ENCODE measurements at places on chromosomes 7 and 10.

- no peak for DNase-seq
Observed at GRCh38 chr10:56319386-56319785, 41.7 kb downstream of the ZWINT start.

GRCh38 chr7:22670422-22670815, 56.6 kb upstream of the IL6 start:
- no peak for DNase-seq

- no peak for DNase-seq
Observed at GRCh38 chr7:151924001-151924400, 32.2 kb upstream of the GALNTL5 start.

DNA sequence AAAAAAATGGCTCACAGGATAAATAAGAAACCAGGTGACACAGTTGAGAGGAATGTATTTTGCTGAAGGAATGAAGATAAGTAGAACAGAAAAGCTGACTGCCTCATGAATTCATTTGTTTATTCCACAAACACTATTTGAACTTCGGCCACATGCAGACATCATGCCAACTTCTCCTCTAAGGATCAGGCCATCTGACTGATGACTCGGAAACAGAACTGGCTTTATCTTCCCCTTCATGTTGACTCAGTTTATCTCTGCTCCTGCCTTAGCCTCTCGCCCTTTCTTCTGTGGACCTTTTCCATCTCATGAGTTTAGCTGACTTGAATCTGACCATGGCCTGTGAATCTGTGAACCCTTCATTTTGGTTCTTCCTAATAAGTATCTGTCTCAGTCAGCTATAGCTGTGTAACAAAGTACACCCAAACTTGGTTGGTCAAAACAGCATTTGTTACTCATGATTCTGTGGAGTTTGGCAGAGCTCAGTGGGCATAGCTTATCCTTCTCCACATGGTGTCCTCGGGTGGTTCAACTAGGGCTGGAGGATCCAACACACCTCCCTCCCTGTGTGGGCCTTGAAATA, 44.0 kb upstream of the GRID1 start:
- DNase-seq: peak; percentile 9

- DNase-seq: no peak
Observed at GRCh38 chr7:135942614-135943013, 34.5 kb downstream of the MTPN start.

DNA sequence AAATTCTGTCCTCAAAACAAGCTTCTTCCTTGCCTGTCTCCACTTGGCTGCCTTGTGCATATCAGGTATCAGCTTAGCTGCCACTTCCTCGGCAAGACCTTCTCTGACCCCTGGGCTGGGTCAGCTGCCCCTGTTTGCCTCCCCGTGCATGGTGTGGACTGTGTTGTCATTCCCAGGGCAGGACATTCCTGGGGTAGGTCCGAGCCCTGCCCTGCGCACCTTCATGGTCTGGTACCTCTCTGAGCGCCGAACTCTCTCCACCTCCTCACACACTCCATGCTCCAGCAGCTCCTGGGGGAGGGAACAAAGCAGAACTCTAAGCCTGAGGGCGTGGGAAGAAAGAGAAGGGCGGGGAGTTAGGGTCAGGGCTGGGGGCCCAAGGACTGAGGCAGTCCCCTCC, 3.8 kb downstream of the POLM start:
- DNase-seq: no peak

GRCh38 chr10:126966938-126967337, 61.7 kb downstream of the DOCK1 start:
- no peak for DNase-seq

- DNase-seq: no peak
Observed at GRCh38 chr10:5560817-5561703, 36.3 kb downstream of the CALML3 start.

GRCh38 chr10:61081301-61081700, 137.3 kb upstream of the RHOBTB1 start:
- no peak for DNase-seq

- DNase-seq: no peak
Observed at GRCh38 chr10:88953662-88954061, 1.1 kb upstream of the ACTA2 start.

GRCh38 chr7:106082087-106082854, 29.8 kb downstream of the SYPL1 start:
- no peak for DNase-seq

- DNase-seq: no peak
Observed at GRCh38 chr10:86953747-86954680, 3.4 kb downstream of the MMRN2 start.

DNA sequence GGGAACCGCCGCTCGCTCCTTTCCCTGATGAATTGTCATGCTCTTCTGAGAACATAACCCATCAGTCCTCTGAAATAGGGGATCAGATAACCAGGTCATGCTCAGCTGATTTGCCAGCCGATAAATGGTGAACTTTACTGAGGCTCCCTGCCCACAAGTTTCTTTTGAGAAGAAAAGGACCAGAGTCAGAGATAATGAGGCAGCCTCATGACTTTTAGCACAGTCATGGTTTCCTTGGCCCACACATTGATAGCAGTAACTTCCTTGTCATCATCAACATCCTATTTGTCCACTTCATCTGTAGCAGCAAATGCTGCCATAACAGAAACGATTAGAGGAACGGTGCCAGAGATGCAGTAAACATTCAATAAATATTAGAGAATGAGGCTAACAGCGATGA, 509.0 kb downstream of the GATA3 start:
- no peak for DNase-seq

- no peak for DNase-seq
Observed at GRCh38 chr10:114373631-114374030, 30.7 kb downstream of the AFAP1L2 start.

DNA sequence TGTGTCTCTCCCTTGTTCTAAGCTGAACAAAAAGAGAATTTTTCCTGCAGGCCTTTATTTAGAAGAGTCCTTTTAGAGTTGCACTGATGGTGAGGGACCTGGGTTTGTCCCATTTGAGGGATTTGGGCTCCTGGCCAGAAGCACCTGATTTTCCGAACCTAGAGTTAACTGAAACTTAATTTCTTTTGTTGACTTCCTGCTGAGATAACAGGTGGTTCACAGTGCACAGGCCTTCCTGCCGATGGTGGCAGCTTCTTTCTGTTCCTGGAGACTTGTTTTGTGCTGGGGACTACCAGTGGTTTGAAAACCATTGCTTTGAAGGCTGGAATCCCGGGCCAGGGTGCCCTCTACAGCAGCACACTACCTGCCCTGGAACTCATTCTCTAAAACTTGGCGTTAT, 99.2 kb downstream of the SUGCT start:
- DNase-seq: no peak

GRCh38 chr7:41969561-41970105, 266.7 kb upstream of the INHBA start:
- no peak for DNase-seq

GRCh38 chr10:125865120-125865519, 16.0 kb downstream of the DHX32 start:
- DNase-seq: no peak

DNA sequence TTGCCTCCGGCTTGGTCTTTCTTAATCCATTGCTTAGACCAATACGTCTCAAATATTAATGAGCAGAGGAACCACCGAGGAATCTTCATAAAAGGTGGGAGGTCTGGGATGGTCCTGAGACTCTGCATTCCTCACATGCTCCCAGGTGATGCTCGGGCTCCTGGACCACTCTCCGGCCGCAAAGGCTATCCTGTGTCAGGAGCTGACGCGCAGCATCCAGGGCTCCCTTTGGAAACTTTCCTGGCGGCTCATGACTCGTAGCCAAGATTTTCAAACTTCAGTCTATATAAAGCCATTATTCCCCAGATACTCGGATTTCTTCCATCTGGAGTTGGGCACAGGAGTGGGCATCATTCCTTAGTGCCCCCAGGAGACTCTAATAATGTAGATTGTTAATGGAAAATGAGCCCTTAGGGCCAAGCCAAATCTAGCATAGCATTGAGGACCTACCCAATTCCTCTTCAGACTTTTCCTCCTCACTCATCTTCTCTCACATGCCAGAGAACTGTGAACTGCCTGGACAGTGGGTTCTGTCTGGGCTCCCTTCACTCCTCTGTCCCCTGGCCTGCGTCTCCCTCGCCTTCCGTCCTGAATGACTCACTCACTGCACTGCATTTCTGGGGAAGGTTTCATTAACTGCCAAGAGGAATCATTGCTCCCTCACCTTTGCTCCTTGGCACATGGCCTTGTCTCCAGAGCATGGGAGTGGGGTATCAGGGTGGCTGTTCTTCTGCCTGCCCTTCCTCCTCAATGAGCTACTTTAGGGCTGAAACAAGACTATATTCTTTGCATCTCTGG, 89.3 kb downstream of the MKI67 start:
- peak; percentile 25 for DNase-seq

GRCh38 chr10:15037691-15038090, 6.1 kb upstream of the OLAH start:
- DNase-seq: no peak

- no peak for DNase-seq
Observed at GRCh38 chr10:100886521-100886920, 26.2 kb upstream of the SLF2 start.

GRCh38 chr10:76990561-76990960, 647.0 kb downstream of the KCNMA1 start:
- no peak for DNase-seq

DNA sequence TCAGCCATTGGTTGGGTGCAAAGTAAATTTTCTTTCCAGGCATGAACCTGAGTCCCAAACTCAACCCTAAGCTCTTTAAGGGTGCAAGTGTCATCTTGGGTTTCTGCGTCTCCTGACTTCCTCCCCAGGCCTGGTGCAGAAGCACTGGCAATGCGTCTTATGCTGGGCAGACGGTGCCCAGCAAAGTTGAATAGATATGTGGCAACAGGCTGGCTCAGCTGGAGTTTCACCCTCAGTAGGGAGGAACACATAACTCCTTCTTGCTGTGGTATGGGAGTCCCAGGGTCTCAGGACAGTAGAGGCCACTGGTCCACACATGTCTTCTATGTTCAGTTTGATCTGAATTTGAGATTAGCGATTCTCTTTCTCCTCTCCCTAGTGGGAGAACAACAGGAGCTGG, 181.3 kb downstream of the RPS24 start:
- DNase-seq: no peak

DNA sequence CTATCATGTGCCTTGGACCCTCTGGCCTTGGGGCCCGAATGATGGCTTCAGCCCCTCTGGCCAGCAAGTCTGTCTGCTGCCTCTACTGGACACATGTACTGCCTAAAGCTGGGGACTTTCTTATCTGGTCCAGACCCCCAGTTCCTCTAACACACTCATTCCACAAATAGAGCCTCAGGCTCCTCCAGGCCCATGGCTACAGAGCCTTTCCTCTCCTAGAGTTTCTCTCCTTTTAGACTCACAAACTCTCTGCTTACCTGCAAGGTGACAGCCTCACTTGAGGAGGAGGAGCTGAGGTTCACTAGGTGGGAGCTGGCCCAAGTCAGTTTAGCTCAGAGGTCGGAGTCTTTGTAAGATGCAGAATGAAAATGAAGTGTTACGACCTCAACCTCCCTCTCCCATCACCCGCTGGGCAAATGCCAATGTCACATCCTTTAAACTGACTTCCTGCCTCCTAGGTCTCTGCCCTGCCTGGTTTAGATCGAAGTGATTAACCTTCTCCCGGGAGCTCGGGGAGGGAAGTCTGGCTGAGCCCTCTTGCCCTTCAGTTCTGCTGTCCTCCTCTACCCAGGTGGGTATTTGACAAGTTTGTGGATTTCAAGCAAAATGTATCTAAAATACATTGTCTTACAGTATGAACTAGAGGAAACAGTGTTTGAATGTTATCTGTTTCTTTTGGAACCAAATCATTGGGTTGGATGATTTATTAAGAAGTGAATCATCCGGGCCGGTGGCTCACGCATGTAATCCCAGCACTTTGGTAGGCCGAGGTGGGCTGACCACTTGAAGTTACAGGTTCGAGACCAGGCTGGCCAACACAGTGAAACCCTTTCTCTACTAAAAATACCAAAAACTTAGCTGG, 71.9 kb upstream of the TNS3 start:
- peak; percentile 87 for DNase-seq

DNA sequence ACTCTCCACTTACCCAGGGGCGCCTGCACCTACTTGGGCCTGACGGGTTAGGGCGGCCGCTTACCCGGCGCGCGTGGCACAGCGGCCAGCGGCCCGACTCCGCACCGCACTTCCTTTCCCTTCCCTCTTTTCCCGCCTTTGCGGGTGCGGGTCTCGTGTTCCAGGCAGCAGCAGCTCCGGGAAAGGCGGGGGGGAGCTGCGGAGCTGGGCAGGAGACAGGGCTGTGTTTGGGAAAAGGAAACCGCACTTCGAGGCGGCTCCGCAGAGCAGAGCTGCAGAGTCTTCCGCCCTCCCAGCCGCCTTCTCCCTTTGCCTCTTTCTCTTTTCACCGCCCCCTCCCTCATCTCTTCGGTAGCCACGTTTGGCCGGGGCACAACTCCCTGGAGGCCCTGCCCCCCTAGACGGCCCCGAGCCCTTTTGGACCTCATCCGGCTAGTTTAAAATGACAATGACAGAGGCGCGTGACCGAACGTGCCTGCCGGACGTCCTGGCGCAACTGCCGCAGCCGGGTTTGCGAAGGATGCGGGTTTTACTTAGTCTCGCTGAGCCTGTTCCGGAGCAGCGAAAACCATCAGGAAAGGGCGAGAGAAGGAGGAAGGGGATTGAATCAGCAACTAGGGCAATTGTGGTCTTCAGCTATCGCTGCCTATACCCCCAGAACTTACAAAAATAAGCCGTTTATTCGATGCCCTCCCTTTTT, 7.9 kb upstream of the PAX2 start:
- DNase-seq: no peak

DNA sequence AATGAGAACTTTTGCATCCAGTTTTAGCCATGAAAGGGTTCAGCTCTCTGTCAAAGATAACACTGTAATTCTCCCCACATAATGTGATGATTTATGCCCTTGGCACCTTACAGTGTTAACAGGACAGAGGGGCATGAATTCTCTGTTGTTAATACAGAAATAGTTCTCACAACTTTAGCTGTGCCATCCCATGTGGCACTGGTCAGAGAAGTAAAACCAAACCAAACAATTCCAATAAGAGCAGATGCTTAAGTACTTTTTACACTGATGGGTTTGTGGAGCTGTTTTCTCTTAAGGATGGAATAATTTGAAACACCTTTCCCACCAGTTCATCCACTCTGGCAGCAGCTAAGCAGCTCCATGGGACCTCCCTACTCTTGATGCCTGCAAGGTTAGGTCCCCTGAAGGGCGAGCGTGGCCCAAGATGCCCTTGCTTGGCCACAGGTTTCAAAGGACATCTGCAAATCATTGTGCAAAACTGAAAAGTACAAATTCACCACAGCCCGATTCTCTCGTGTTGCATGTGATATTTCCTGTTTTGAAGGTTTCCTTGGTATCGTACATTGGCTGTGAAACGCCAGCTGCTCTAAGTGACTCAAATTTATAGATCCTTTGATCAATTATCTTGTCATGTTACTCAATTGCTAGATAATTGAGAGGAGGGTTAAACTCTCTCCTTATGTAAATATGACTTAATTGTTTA, 82.5 kb upstream of the CREB5 start:
- DNase-seq: no peak

Data from Daoy (cell line).